CD8-positive, alpha-beta memory T cell (primary cell): ENCODE measurements at places on chromosomes 1 and 21. TPM values are rescaled to one million over a fixed set of nuclear protein-coding genes. Genes with fewer than 3 reads are reported as not detected.

GRCh38 chr1:235277709-235278108 lies 50.3 kb downstream of the ARID4B start:
- no peak for DNase-seq

DNA sequence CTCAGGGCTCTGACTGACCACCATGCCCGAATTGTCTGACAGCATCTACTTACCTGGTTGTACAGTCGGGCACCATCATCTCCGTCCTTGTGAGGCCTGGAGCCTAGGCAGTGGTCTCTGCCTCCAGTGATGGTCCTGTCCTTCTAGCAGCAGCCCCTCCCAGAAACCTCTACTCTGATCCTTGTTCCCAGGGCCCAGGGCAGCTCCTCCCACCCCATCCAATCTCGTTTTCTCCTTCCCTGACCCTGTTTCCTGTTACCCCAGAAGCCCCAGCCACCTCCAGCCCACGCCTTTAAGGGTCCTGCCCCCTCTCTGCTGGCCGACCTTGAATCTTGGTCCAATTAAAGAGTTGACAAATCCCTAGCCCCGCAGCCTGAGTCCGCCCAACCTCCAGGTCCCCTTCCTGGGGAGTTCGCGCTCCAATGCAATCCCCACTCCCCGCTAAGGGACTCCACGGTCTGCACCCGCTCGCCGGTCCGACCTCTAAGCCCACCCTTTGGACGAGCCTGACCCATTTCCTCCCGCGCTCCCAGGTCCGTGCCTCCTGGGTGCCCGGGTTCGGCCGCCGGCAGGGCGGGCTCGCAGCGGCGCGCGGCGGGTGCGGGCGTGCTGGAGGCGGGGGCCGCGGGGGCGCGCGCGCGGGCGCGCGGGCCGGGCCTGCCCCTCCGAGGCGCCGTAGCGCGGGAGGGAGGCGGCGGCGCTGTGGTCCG lies at the start of gene B4GALT2:
TSS of gene B4GALT2 (plus strand) at position 660 of the 710 bp plus-strand sequence. CDS start 1,951 bp downstream, outside the sequence.
- peak; percentile 29 for DNase-seq

DNA sequence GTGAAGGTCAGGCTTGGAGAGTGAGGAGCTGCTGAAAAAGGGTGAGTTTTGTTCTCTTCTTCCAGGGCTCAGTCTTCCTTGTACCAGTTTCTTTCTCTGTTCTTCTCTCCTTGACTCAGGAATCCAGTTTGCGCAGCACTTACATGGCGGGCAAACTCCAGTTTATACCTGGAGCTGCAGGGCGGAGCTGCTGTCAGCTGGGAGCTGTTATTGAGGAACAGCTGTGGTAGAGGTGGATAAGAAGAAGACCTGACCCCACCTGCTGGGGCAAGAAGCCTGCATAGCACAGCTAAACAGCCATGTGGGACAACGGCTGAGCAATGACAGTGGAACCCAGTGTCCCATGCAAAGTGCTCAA lies 46.2 kb downstream of the GALNT2 start:
- DNase-seq, result no peak

- no peak for DNase-seq
These were observed 2028.7 kb downstream of the NCAM2 start for GRCh38 chr21:23026878-23027277.

DNA sequence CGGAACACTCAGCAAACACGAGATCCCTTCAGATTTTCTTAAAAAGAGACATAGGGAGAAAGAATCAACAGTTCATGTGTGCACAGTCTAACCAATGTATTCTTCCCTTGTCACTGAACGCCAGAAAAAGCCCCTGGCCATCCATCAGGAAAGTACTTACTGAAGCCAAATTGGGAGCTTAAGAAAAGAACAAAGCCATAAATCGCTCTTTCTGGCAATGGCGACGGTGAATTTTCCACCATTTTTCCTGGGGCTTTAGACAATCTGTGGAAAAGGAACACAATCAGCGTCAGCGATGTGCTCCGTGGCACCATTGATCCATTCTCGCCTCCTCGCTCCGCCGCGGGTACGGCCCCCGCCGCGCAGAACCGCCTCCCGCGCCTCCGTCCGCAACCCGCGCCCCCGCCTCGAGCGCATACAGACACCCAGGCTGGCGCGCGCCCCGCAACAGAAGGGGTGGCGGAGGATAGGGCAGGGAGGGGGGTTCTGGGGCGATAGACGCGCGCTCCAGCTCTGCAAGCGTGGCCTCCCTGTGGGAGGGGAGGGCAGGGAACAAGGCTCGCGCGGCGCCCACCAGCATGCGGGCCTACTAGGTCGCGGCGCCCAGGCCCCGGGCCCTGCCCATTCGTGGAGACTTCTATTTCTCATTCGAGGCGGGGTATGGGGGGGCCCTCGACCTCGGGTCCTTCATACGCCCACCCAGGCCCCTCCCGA lies 440 bp downstream of the PIGP start:
- peak; percentile 61 for DNase-seq

DNA sequence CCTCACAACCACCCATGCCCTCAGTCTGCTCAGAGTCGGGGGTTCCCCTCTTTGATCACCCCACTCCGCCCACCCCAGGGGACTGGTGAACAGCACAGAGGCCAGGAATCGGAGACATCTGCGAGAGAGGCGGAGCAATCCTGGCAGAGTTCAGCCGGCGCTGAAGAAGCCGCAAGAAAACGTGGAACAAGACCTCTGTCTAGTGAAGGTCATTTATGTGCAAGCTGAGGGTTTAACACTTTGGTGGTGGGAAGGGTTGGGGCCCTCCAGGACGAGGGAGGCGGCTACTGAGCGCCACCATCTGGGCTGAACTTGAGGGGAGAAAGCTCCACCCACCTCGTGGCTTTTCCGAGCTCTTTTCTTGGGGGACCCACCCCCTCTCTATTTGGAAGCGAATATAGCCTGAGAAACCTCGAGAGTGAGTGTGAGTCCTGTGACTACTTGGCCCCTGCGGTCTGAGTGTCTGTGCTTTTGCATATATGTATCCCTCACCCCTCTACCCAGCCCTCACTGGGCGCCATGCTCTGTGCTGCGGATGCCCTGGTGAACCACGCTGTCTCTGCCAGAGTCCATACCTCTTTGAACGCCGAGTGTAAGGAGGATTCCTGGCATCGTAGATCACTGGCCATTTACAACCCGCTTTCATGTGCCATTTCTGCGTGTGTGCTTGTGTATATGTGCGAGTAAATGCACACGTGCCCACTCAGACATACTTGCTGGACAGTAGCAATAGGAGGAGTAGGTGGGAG lies 1.2 kb upstream of the EPHA10 start:
- DNase-seq, result no peak

GRCh38 chr1:202825748-202826147 lies 15.0 kb downstream of the PCAT6 start:
- DNase-seq, result no peak

DNA sequence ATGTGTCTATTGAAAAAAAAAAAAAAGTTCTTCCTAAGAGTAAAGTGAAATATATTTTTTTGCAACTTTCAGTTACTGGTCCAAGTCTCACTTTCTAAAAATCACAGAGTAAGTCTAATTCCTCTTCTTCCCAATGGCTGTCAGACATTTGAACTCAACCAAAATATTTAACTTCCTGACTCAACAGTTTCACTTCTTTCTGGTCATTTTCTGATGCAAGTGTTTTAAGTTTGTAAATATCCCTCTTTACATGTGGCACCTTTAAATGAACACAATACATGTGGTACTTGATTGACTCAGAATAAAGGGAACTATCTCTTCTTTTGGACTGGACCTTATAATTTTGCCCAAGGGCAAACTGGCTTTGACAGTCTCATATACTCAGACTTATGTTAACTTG lies 76.7 kb downstream of the ASH1L start:
- DNase-seq, result no peak

DNA sequence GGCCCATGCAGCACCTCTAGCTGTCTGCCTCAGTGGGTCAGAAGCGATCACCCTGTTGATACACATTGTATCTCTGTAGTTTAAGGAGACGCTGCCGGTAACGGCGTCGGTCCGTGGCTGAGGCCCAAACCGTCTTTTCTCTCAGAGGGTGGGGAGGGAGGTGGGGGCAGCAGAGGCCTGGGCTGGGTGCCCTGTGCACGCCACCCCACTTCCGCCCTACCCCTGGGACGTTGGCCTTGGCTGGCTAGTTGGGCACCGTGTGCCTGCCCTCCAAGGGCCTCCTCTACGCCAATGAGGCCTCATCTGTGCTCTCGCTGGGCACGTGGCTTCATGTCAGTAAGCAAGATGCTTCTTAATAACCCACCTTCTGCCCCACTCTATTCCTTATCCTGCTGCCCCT lies 9.4 kb downstream of the ZC3H12A start:
- no peak for DNase-seq

The PACC1 gene
- polyA plus RNA-seq, result 15.1 TPM
